GM12864 (cell line): ENCODE measurements at places on chromosomes 4 and X.
A peak's percentile ranks its signal among the peaks of the same experiment; 100 is the strongest.

GRCh38 chr4:5887361-5888221 is 5.3 kb downstream of the CRMP1 start:
- no peak for DNase-seq

- no peak for DNase-seq
Observed at GRCh38 chr4:66294638-66295037, 624.3 kb upstream of the EPHA5 start.

GRCh38 chrX:66074920-66075879 is 35.3 kb upstream of the VSIG4 start:
- peak; percentile 25 for DNase-seq

DNA sequence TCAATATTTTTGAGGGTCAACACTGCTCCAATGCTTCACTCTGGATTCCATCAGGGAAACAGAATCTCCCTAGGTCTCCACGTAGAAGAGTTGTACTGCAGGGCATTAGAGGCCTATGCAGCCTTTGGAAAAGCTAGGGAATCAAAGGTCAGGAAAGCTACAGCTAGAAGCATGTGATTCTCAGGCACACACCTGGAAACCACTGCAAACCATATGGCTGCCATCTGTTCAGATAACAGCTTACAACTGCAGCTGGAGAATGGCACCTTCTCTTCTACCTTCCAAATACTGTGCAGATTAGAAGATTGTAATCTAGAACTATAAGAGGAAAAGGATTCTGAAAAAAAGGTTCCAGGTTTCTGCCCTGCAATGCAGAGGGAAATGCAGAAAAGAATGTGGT is 60.6 kb downstream of the BTC start:
- DNase-seq = no peak

DNA sequence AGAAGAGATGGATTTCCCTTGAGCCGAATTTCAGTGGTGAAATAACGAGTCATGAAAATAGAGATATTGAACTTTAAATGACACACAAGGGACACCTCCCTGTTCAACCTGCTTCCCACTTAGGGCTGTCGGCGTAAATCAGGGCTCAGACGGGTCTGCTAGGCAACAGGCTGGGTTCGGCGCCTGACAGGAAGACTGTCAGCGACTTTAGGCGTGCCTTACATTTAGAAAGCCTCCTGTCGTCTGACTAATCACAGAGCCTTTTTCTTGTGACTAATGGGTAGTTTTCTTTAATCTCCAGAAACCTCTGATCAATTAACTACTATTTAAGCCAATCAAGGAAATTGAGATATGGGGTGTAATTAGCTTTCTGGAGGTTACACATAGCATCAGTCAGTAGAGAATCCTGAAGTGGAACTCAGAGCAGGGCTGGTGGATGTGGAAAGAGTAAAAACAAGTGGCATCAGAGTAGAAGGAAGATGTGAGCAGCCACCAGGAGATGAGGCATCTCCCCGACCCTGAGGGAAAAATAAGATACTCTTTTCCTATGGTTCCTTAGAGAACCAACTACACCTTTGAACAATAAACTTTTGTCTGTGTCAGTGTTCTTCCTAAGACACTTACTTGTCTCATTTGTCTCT is 86.2 kb upstream of the HS3ST1 start:
- no peak for DNase-seq

- DNase-seq = no peak
Observed at GRCh38 chr4:3210467-3210866, 38.5 kb upstream of the MSANTD1 start.
